ENCODE measurements at places on chromosomes 11 and 22. TPM values are rescaled to one million over a fixed set of nuclear protein-coding genes. Genes with fewer than 3 reads are reported as not detected.

The SLC22A6 gene
- not detected for total RNA-seq

DNA sequence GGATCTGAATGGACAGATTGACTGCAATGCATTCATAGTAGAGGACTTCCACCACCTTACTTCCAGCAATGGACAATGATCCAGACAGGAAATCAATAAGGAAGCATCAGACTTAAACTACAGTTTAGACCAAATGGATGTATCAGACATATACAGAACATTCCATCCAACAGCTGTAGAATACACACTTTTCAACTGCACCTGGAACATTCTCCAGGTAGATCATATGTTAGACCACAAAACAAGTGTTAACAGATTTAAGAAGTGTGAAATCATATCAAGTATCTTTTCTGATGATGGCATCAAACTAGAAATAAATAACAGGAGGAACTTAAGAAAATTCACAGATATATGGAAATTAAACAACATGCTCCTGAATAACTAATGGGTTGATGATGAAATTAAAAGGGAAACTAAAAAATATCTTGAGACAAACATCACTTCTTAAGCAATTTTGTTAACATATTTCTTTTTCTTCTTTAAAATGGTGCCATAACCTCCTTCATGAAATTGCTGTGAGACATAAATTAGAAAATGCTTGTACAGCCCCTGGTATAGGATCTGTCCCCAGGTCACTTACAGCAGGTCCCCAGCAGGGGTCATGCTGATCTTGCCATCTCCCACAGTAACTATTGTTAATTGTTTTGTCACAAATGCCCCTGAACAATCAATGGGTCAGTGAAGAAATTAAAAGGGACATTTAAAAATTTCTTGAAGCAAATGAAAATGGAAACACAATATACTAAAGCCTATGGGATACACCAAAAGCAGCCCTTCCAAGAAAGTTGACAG, 100.0 kb upstream of the OR4B1 start:
- DNase-seq, result peak; percentile 39

GRCh38 chr22:48581796-48582469, 1245.7 kb downstream of the BRD1 start:
- no peak for DNase-seq

GRCh38 chr11:73374151-73374550, 2.0 kb upstream of the RELT start:
- DNase-seq, result no peak

The CNTF gene
- 2.9 TPM for total RNA-seq

DNA sequence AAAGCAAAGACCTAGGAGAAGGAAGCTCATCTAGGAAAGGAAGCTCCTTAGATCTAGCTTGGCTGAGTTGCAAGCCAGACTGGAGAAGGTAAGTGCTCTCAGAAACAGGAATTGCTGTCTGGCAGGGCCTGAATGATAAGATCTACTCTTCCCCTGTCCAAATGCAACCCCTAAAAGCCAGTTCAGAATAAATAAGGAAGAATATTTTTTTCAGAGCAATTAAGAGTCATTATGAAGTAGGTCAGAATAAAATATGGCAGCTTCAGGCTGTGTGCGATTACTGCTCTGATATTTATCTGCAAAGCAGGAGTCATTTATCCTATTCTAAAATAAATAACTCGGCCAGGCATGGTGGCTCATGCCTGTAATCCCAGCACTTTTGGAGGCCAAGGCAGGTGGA, 82.1 kb downstream of the PIWIL4 start:
- DNase-seq, result no peak

DNA sequence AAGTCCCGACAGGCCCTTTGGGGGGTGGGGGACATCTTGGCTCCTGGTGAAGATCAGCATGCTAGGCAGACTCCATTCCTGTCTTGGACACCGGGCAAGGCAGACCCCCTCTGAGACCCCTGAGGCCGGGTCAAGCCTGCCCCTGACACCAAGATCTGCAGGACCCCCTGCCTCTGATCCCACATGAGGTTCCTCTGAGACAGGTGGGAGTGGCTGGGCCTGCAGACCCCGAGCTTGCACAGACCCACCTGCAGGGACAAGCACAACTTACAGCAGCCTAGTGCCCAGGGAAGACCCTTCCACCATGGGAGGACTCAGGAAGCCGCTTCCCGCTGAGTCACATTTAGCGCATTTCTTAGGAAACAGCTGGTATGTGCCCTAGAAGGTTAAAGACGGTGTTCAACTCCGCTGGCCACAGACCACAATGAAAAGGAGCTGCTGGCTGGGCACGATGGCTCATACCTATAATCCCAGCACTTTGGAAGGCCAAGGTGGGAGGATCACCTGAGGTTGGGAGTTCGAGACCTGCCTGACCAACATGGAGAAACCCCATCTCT, 15.5 kb downstream of the ARVCF start:
- DNase-seq, result peak; percentile 93

The KRTAP5-1 gene
- not detected for total RNA-seq

- DNase-seq, result no peak
These were observed 68.4 kb upstream of the CYP2D6 start for GRCh38 chr22:42199025-42199424.

The PPP1R14B gene
- 431 TPM for total RNA-seq

DNA sequence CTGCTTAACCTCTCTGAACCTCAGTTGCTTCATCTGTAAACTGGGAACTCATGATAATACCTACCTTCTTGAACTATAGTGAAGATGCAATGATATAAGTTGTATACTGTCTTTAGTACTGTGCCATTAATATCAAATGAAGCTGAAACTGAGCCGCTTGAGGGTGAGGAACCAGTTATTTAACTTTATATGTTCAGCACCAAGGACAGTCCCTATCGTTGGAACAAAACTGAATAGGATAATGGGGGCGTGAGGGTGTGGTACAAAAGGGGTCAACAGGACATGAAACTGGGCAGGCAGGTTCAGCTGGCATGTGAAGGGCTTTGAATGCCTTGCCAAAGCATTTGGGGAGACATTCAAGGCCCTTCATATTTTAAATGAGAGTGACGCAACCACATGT, 112.6 kb downstream of the C11orf91 start:
- DNase-seq, result no peak

- DNase-seq, result no peak
These were observed 189.1 kb downstream of the ADAMTS15 start for GRCh38 chr11:130637566-130637965.

DNA sequence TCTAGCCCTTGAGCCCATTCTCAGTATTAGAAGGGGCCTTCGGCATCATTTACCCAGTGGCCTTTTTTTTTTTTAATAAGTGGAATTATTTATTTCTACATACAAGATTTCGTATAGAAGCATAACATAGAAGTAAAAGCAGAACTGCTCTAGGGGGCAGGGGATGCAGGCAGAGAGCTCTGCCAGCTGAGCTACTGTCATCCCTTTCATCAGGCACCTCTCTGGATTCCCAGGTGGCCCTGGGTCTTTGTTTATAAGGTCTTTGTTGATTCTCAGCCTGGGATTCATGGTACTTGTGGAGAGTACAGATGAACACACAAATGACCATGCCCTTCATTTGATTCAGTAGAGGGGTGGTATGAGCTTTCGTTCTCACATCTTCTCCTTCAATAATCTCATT, 66.4 kb downstream of the GAB2 start:
- no peak for DNase-seq

The SSTR3 gene
- not detected for total RNA-seq

DNA sequence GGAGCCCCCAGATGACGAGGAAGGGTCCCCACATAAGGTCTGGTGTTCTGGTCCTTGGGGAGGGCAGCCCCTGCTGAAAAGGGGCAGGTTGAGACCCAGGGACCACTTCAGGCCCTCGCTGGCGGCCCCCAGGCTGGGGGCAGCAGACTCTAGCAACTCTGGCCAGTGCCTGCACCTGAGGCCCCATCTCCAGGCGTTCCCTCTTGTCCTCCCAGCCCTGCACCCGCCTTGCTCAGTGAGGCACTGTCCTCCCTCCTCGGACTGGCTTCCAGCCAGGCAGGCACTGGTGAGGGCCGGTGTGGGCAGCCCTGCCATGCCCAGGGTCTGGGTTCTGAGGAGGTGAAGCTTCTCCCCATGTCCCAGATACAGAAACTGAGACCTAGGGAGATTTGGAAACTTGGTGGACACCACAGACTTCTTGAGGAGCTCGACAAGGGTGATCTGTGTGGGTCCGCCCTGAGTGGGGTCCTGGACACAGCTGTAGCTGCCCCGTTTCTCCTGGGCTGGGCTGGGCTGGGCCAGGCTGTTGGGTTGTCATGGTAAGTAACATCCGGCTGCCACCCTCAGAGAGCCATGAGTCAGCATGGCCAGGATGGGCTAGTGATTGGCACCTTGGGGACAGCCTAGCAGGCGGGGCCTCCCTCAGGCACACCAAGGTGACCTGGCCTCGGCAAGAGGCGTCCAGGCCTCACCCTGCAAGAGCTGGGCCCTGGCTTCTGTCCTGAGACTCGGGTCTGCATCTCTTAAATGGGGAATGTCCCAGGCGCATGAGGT, 11.1 kb upstream of the PHLDA2 start:
- DNase-seq, result no peak

The DDB1 gene
- 229 TPM for total RNA-seq

GRCh38 chr11:26350002-26350401, 18.1 kb downstream of the ANO3 start:
- no peak for DNase-seq

- no peak for DNase-seq
These were observed 45.3 kb upstream of the POGLUT3 start for GRCh38 chr11:108543316-108543964.

- DNase-seq, result no peak
These were observed 74.0 kb upstream of the ATXN10 start for GRCh38 chr22:45597460-45598192.

DNA sequence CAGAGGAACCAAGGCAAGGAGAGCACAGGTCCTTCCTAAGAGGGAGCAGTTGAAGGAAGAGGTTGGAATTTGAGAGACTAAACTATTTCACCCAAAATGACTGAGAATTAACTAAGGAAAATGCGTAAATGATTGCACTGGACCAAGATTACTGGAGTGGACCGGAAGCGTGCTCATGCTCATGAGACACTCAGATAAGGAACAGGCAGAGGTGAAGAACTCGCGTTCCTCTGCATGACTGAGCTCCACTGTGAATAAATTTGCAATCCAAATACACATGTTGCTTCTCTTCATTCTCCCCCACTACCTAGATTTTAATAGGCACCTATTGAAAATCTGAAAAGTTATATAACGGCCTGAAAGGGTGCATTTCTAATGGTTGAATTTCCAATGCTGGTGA, 207.0 kb downstream of the KIRREL3 start:
- DNase-seq, result no peak

DNA sequence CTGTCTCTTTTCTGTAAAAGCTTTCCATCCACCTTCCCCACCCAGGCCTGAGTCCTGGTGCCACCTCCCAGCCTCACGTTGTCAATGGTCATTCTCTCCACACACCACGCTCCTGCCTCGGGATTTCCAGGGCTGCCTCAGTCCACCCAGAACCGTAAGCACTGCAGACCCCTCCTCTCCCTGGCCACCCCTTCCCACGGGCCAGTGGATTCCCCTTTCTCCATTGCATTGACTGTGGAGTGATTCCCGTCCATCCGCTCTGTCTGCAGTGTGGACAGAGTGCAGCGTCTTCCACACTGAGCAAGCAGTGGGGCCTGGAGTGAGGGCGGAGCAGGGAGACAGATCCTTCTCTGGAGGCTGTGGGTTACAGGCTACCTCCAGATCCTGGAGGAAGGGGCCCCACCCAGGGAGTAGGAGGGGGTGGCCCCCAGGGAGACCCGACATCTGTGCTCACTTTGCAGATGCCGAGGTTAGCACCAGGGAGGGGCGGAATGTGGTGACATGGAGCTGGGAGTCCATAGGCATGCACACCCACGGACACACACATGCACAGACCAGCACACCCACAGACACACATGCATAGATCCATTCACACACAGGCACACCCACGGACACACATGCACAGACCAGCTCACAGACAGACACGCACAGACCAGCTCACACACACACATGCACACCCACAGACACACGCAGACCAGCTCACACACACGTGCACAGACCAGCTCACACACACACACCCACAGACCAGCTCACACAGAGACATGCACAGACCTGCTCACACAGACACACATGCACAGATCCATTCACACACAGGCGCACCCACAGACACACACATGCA, 109.6 kb upstream of the B3GAT1 start:
- DNase-seq, result no peak

GRCh38 chr11:64444838-64445441, 86.0 kb downstream of the RPS6KA4 start:
- DNase-seq, result no peak

DNA sequence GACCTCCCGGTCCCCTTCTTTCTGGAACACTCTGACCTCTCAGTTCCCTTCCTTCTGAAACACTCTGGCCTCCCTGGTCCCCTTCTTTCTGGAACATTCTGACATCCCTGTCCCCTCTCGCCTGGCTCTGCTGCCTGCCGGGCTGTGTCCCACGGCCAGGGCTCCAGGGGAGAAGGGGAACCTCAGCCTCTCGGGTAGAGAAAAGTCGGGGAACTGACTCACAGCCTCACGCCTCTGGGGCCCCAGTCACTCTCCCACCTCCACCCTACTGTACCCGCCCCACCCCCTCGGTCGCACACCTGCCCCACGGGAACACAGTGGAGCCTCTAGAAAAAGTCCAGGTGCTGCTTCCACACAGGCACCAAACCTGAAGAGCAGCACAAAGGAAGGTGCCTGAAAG, 93.3 kb downstream of the BRD1 start:
- DNase-seq, result no peak

The NPAS4 gene
- not detected for total RNA-seq

- no peak for DNase-seq
These were observed 505.2 kb downstream of the NTM start for GRCh38 chr11:131875611-131876010.

The C22orf23 gene
- 0.46 TPM for total RNA-seq

The OR5AS1 gene
- total RNA-seq, result not detected

DNA sequence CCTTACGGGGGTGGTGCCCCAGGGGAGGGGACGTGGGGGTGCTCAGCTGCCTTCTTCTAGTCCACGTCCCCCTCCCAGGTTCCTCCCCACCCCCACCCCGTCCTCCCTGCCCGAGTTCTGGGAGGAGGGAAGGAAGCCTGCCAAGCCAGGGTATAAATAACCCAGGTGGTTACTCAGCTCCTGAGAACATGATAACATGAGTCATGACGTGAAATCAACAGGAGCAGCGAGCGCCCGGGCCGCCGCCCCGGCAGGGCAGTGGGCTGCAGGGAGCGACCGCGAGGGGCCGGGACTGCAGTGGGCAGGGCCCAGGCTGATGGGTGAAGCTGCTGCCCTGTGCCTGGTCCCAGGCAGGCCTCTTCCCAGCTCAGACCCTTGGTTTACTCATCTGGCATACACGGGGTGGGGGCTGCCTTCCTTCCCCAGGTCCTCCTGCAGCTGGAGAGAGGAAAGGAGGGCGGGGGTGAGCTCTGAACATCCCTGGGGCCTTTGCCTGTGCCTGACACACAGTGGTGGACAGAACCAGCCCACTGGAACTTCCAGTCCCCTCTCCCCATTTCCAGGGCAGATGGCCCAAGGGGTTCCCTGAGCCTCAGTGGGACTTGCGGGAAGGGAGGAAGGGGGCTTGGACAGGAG, 8.8 kb upstream of the PDGFB start:
- DNase-seq, result peak; percentile 92

The C11orf52 gene
- total RNA-seq, result 0.31 TPM

GRCh38 chr11:76551400-76551799, 106.6 kb downstream of the EMSY start:
- DNase-seq, result peak; percentile 65

GRCh38 chr11:27227736-27228135, 135.3 kb downstream of the CCDC34 start:
- DNase-seq, result no peak

- no peak for DNase-seq
These were observed 40.3 kb upstream of the OR5D13 start for GRCh38 chr11:55732936-55733335.
